ENCODE measurements at places on chromosomes 12 and 14.

DNA sequence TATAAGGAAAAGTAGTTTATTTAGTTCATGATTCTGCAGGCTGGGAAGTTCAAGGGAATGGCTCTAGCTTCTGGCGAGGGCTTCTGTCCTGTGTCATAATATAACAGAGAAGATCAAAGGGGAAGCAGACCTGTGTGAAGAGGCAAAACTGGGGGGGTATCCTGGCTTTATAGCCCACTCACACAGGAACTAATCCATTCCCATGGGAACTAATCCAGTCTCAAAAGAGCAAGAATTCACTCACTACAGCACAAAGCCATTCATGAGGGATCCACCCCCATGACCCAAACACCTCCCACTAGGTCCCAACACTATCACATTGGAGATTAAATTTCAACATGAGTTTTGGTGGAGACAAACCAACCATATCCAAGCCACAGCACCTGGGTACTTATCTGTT, 6.9 kb downstream of the ALDH6A1 start:
- no peak for DNase-seq

- no peak for DNase-seq
Measured at GRCh38 chr12:25761356-25761755, 197.1 kb upstream of the RASSF8 start.

DNA sequence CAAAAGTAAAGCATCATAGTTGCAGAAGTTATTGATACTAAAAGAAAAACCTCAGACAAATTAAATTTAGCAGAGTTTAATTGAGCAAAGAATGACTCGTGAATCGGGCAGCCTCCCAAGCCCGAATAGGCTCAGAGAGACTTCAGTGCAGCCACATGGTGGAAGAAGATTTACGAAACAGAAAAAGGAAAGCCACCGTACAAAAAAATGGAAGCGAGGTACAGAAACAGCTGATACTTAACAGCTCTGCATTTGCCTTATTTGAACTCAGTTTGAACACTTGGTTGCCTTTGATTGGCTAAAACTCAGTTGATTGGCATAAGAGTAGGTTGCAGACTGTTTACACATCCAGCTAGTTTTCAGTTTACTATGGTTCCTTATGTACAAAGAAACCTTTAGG, 12.9 kb downstream of the TTC9 start:
- no peak for DNase-seq

DNA sequence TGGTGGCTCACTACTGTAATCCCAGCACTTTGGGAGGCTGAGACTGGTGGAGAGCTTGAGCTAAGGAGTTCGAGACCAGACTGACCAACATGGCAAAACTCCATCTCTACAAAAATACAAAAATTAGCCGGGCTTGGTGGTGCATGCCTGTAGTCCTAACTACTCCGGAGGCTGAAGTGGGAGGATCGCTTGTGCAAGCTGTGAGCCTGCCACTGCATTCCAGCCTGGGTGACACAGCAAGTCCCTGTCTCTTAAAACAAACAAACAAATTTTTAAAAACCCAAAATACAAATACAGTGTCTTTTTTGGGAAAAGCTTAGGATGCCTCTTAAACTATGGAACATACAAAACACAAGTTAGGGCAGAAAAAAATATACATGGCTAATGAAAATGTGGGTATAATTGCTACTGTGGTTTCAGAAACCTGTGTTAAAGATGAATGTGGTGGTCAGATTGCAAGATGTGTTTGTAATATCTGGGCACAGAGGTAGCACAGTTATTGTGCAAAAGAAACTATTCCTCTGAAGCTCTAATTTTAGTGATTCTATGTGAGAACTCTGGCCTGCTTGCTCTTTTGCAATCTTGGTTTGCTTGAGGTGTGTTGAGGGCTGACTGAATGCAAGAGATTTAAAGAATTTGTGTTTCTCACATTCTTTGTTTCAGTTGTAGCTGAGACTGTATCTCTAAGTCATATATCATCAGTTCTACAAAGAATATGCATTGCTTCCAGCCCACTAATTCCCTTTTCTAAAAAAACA, 3.9 kb upstream of the HSPA2 start:
- peak; percentile 98 for DNase-seq

- peak; percentile 52 for DNase-seq
Measured at GRCh38 chr14:91229743-91230200, 14.7 kb downstream of the GPR68 start.

- no peak for DNase-seq
Measured at GRCh38 chr12:115838952-115839351, 438.5 kb downstream of the MED13L start.

GRCh38 chr12:28569698-28570411, 379.6 kb downstream of the CCDC91 start:
- DNase-seq, result peak; percentile 87

DNA sequence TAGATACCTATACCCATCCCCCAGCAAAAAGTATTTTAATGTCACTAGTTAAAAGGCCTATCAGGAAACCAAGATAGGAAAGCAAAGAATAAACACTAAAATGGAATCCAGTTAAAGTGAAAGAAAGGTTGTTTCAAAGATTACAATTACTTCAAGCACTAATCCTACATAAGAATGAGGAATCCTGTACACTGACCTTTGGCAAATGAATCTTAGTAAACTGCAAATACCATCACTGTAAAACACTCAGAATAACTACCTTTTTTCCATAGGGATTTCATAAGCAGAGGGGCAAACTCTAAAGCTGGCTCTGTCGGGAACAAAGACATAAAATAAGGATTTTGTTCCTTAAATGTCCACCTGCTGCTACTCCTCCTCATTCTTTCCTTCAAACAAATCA, 25.9 kb downstream of the CEP83 start:
- DNase-seq, result no peak

DNA sequence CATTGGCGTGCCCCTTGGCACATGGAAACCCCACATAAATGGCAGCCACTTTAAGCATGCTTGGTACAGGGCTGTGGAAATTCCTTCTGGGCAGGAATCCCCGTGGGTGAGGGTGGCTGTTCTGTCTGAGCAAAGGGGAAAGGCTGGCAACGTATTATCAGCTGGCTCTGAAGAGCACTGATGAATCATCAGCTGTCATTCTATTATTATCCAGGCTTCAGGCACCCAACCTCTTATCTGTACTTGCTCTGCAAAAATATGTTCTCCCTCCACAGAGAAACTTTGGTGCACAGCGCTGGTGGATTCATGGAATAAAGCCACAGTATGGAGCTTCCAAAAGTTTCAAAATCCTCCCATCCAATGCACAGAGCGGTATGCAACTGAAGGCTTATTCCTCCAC, 167.1 kb downstream of the TBX5 start:
- peak; percentile 66 for DNase-seq

- no peak for DNase-seq
Measured at GRCh38 chr12:55683676-55684075, 24.0 kb downstream of the ITGA7 start.

- peak; percentile 19 for DNase-seq
Measured at GRCh38 chr12:78697817-78698415, 166.7 kb upstream of the SYT1 start.

GRCh38 chr14:79638672-79639266, 572.5 kb downstream of the DIO2 start:
- peak; percentile 42 for DNase-seq

GRCh38 chr14:86858031-86858430, 1135.0 kb downstream of the GALC start:
- no peak for DNase-seq

DNA sequence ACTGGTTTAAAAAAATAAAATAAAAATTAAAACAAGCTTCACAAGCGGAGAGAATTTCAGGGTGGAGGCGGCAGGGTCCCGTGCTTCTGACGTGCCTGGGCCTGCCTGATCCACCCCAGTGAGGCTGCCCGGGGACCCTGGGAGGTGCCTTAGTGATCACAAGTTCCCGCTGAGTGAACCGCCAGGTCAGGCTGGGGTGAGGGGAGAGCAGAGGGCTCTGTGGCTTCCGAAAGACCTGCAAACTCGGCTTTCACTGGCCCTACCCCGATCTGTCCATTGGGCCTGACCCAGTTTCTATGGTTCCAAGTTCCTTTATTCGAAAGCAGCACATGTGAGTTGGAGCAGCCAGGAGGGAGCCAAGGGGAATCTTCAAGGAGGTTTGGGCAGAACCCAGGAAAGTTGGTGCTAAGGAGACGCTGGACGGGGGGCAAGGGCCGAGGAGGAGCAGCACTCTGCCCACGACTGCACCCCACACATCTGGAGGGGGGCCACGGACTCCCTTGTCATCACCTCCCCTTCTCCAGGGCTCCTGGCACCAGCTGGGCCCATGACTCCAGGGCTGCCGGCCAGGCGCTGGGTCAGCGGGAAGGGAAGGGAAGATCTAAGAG, 12.9 kb downstream of the MMP14 start:
- DNase-seq, result no peak

All from amniotic epithelial cell (primary cell).